ENCODE measurements at places on chromosomes 13 and 19. TPM values are rescaled to one million over a fixed set of nuclear protein-coding genes. Genes with fewer than 3 reads are reported as not detected.

Gene SACS
- total RNA-seq: 10.0 TPM

DNA sequence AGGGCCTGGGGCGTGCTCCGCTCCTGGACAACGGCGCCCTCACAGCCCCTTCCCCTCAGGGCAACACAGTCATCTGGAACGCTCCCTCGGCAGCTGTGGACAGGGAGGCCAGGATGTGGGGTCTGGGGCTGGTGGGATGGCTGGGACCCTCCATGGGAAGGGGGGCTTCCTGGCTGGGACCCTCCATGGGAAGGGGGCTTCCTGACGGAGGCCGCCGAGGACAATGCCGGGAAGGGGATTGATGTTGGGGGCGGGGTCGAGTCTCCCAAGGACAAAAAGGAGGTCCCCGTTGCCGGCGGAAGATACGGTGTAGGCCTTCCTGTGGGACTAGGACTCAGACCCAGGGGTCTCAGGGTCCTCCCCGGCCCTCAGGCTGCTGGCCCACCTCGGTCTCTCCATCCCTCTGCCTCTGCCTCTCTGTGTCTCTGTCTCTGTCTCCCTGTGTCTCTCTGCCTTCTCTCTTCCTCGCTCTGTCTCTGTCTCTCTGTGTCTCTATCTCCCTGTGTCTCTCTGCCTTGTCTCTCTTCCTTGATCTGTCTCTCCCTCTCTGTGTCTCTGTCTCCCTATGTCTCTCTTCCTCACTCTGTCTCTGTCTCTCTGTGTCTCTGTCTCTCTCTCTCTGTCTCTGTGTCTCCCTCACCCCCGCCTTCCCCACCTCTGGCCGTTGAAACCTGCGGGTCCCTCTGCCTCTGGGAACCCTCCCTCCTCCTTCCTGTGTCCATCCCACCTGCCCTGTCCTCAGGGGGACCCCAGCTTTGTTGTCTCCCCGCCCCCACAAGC, 2.7 kb upstream of the MADCAM1 start:
- H3K27ac ChIP-seq: no peak overlapping the region
- DNase-seq: no peak
- no peaks in the 10 kb centered on the region for H3K36me3 ChIP-seq
- H3K4me1 ChIP-seq: peaks cover 17% of the 10 kb centered on the region
- H3K4me3 ChIP-seq: no peak overlapping the region

GRCh38 chr19:28744943-28745342, 468.0 kb downstream of the UQCRFS1 start:
- no peaks in the 10 kb centered on the region for H3K36me3 ChIP-seq
- no peaks in the 10 kb centered on the region for H3K4me1 ChIP-seq
- DNase-seq: no peak
- peaks cover 2% of the 10 kb centered on the region for H3K27me3 ChIP-seq
- no peak overlapping the region for H3K27ac ChIP-seq

GRCh38 chr13:49836516-49836915, 44.0 kb upstream of the KPNA3 start:
- H3K27ac ChIP-seq: no peak overlapping the region
- no peak overlapping the region for H3K4me3 ChIP-seq
- H3K36me3 ChIP-seq: no peaks in the 10 kb centered on the region
- DNase-seq: no peak
- no peaks in the 10 kb centered on the region for H3K4me1 ChIP-seq
- H3K27me3 ChIP-seq: no peaks in the 10 kb centered on the region

Gene EPS8L1
- 15.7 TPM for total RNA-seq

- no peaks in the 10 kb centered on the region for H3K27me3 ChIP-seq
- DNase-seq: no peak
- no peak overlapping the region for H3K27ac ChIP-seq
- H3K4me3 ChIP-seq: no peak overlapping the region
- H3K36me3 ChIP-seq: peaks cover 70% of the 10 kb centered on the region
- H3K4me1 ChIP-seq: no peaks in the 10 kb centered on the region
Observed at GRCh38 chr19:47067215-47067847, 18.9 kb upstream of the TMEM160 start.

GRCh38 chr13:32300406-32300805, 14.8 kb downstream of the ZAR1L start:
- H3K27me3 ChIP-seq: peaks cover 7% of the 10 kb centered on the region
- no peak overlapping the region for H3K27ac ChIP-seq
- no peaks in the 10 kb centered on the region for H3K36me3 ChIP-seq
- no peak overlapping the region for H3K4me3 ChIP-seq

DNA sequence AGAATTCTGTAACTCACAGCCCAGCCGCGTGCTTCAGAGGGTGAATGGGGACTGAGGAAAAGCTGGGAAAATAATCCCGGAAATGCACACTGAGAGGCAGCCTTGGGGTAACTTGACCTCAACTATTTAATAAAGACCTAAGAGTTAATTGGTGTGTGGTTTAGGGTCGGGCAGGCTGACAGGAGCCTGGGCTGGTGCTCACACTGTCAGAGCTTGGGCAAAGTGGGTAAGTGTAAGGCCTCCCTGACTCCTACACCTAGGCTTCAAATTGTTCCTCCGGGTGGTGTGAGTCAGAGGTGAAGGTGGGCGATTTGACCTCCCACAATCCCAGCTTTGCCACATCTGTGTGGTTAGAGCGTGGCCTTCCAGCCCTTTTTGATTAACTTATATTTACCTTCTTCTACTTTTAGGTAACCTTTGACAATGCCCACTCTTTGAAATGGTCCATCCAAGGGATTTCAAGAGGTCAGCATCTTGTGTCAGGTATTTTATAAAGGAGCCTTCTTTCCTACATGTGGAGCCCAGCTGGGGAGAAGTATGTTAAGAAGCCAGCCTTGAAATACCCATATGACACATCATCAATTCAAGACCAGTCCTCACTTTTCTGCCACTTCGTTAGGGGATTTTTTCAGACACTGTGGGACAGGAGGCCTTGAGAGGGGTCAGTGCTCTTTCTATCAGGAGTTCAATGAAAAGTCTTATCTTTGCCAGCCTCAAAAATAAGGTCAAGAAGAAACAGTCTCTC, 114.2 kb downstream of the NUFIP1 start:
- no peaks in the 10 kb centered on the region for H3K36me3 ChIP-seq
- no peak overlapping the region for H3K27ac ChIP-seq
- H3K27me3 ChIP-seq: no peaks in the 10 kb centered on the region
- no peak overlapping the region for H3K4me3 ChIP-seq
- DNase-seq: no peak

Gene DDA1
- 42.5 TPM for total RNA-seq

DNA sequence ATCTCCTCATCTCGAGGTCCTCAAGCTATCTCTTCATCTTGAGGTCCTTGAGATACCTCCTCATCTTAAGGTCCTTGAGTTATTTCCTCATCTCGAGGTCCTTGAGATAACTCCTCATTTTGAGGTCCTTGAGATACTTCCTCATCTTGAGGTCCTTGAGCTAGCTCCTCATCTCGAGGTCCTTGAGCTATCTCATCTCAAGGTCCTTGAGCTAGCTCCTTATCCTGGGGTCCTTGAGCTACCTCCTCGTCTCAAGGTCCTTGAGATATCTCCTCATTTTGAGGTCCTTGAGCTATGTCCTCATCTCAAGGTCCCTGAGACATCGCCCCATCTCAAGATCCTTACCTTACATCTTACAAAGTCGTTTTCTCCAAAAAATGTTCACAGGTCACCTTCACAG, 18.7 kb downstream of the VAV1 start:
- H3K36me3 ChIP-seq: peaks cover 9% of the 10 kb centered on the region
- no peak for DNase-seq
- H3K27ac ChIP-seq: no peak overlapping the region

DNA sequence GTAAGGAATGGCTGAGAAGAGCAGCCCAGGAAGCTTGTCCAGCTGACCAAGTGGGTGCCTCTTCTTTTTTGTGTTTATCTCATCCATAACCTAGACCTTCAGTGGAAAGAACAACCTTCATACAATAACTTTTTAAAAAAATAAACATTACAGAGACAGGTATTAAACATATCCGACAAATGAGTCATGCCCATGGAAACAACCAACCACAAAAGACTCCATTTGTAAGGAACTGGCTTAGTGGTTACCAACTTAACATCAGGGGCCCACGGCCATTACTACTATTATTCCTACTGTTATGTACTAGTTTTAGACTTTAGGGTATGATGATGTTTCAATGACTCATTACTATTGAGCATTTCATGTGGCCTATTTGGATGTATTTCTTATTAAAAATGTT, 191.7 kb upstream of the SERP2 start:
- no peaks in the 10 kb centered on the region for H3K4me1 ChIP-seq
- H3K4me3 ChIP-seq: no peak overlapping the region
- no peak overlapping the region for H3K27ac ChIP-seq
- H3K36me3 ChIP-seq: no peaks in the 10 kb centered on the region
- no peaks in the 10 kb centered on the region for H3K27me3 ChIP-seq

- peaks cover 60% of the 10 kb centered on the region for H3K27me3 ChIP-seq
- no peak overlapping the region for H3K27ac ChIP-seq
- H3K36me3 ChIP-seq: no peaks in the 10 kb centered on the region
Observed at GRCh38 chr19:18609717-18610051, 3.0 kb upstream of the TMEM59L start.

Gene LRRC4B
- total RNA-seq: not detected

DNA sequence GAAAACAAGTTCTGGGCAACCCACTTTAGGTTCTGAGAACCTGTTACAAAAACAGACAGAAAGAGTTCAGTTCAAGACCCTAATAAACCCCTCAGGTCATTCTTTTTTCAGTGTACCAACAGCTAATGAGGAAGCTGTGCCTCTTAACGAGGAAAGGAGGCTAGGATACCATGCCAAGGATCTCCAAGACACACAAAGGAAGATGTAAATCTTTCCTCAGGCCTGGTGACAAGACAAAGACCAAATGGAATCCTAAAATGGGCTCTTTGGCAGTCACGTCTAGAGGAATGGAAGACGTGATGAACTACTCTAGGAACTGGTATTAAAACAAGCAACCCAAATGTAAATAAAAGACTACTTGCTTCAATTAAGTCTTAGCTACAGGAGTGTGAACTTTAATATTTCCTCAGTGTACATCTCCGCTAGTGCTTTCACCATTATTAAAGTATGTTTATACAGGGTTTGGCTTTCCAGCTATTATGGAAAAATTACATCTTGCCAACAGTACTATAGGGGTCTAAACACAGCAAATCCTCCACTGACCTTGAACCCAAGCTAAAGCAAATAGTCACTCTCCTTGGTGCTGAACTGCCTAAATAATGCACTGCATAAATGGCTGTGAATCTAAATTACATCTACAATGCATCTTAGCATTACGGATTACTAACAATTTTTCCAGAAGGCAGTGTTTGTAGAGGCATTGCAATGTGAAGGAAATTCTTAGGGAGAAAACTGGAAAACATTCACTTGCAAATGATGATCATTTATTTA, 42.3 kb downstream of the ENOX1 start:
- DNase-seq: no peak
- no peak overlapping the region for H3K27ac ChIP-seq
- no peak overlapping the region for H3K4me3 ChIP-seq
- no peaks in the 10 kb centered on the region for H3K4me1 ChIP-seq
- no peaks in the 10 kb centered on the region for H3K36me3 ChIP-seq

Data from natural killer cell (primary cell).